ENCODE measurements at places on chromosomes 3 and 15. TPM values are rescaled to one million over a fixed set of nuclear protein-coding genes. Genes with fewer than 3 reads are reported as not detected.

The RTP3 gene
- not detected for total RNA-seq

The SAMD7 gene
- total RNA-seq = not detected

The RBP2 gene
- not detected for total RNA-seq

The BFSP2 gene
- total RNA-seq = not detected
